ENCODE measurements at places on chromosomes 11 and 22. TPM values are rescaled to one million over a fixed set of nuclear protein-coding genes. Genes with fewer than 3 reads are reported as not detected.

Gene CATSPERZ
- total RNA-seq, result 0.13 TPM

Gene IL10RA
- total RNA-seq, result 0.78 TPM

Gene ZNF214
- total RNA-seq, result 9.1 TPM

Gene SCN4B
- total RNA-seq, result 0.52 TPM

Gene CNTN5
- total RNA-seq, result not detected

Gene SCGB1A1
- not detected for total RNA-seq

Gene OR51B2
- total RNA-seq, result not detected

Gene DUSP8
- total RNA-seq, result 0.39 TPM

Gene MS4A10
- total RNA-seq, result not detected

Gene CHRM1
- total RNA-seq, result not detected

Gene CAVIN3
- 219 TPM for total RNA-seq

Gene GTF2H1
- 102 TPM for total RNA-seq

Gene PARVG
- 0.11 TPM for total RNA-seq

All from articular chondrocyte of knee joint (primary cell).